Inflammatory macrophage treated with lipopolysaccharide for 1 hour (primary cell): ENCODE measurements at places on chromosomes 2 and 18.
A peak's percentile ranks its signal among the peaks of the same experiment; 100 is the strongest.

DNA sequence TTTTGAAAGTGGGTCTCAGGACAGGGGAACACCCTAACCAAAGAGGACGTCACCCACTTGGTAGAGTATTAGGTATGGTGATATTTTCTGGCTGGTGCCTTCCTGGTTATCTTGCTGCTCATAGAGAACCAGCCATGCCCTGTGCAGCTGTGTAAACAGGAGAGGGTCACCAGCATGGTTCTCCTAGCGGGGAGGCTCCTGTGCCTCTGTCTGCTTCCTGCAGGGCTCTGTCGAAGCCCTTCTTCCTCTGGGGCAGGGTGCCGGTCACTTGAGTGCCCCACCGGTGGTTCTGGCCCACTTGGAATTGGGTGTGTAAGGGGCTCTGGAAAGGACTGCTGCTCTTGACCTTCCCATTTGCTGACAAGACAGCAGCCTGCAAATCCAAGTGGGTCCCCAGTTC is 131.6 kb upstream of the MSH6 start:
- DNase-seq: no peak

- DNase-seq: no peak
Observed at GRCh38 chr18:60064271-60064670, 164.5 kb downstream of the PMAIP1 start.

DNA sequence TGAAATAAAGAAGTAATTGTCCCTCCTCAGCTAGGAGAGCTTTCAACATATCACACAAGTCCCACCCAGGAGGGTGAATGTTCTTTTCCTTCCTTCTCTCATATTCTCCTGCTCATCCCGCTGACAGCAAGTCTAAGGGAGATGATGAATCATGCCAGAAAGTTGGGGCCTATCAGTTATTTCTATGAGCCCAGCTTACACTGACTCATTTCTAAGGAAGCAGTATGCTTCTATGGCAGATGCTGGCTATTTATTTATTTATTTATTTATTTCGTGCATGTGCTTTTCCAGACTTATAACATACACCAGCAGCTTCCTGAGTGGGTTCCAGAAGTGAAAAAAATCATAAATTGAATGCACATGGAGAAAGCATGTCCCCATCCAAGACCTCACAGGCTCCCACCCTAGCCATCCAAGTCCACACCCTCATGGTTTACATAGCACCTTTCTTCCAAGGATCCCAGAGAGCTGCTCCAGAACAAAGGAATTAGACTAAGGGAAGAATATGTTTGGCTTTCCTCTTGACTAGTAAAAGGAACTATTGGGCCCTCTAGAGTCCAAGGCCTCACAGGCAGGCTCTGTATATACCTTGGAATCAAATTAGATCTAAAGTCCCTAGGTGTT is 1074.2 kb upstream of the ZEB2 start:
- peak; percentile 31 for DNase-seq

DNA sequence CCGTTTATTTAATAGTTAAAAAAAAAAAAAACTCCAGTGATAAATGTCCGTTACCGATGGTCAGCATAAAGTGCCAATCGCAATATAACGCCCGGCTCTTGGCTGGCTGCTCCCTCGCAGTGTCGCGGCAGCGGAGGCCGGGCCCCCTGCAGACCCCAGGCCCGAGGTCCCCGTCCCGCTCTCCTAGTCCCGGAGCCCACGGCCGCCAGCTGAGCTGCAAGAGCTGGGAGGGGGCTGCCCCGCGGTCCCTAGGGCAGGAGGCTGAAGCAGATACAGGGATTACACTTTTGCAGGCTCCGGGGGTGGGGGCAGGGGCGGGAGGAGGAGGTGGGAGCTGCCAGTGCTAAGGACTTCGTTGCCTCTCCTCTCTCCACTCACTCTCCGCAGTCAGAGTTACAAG is 6.9 kb downstream of the OSR1 start:
- no peak for DNase-seq

DNA sequence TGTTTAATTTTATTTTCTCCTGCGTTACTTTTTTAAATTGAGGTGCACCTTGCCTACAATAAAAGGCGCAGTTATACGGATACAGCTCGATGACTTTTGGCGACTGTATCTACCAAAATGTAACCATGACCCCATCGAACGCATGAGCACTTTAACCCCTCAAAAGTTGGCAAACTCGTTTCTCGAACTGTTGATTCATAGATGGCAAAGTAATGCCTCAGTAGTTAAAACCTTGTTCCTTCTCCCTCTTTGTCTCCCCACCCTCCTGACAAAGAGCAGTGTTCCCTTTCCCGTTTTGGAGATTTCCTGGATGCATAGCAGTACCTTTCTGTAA is 577 bp downstream of the MOGAT1 start:
- no peak for DNase-seq

DNA sequence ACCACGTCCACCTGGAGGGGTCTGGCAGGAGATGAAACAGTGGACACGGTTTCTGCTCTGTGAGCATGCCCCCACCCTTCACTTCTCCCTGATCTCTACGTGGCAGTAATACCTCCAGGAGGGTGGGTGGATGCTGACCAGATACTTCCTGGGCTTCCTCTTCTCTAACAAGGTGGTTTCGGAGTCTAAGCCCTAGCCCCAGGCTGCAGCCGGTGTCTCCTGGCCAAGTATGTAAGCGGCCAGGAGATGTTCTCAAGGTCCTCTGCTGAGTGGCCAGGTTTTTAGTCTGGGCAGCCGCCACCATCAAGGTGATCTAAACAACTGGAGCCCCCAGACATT is 101.8 kb upstream of the ASB18 start:
- DNase-seq: no peak

- no peak for DNase-seq
Observed at GRCh38 chr2:218853766-218854165, 5.8 kb upstream of the WNT6 start.

- DNase-seq: no peak
Observed at GRCh38 chr2:13135369-13135768, 418.6 kb downstream of the TRIB2 start.

GRCh38 chr18:62741584-62741983 is 26.2 kb downstream of the PHLPP1 start:
- DNase-seq: no peak

DNA sequence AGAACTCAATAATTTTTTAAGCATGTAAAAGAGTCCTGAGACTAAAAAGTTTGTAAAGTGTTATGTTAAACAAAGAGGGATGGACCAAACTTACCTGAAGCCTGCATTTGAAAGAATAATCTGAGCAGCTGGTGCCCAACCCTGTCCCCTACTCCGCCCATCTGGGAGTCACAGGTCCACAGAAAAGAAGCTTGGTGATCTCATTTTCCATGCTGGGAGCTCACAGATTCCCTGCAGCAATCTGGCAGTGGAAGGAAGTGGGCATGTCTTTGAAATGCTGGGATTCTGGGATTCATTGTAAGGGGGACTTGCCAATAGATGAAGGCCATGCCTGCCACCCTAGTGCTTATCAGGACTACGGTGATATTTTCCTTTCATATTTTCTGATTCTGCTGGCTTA is 17.9 kb downstream of the CDH2 start:
- DNase-seq: no peak

DNA sequence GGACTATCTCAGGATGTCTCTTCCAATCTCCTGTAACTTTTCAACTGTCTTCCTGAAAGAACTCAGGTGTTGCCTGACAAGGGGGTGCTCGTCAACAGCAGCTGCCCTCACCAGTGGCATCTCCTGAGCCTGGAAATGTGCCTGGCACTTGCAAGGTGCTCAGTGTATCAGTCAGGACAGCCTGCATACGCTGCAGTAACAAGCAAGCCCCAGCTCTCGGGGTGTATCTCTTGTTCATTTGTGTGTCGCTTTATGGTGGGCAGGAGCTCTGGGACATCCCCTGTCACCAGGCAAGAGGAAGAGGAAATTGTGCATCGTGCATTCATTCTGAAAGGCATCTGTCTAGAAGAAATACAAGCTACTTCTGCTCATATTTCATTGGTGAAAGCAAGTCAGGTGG is 263.1 kb downstream of the DCDC2C start:
- no peak for DNase-seq

DNA sequence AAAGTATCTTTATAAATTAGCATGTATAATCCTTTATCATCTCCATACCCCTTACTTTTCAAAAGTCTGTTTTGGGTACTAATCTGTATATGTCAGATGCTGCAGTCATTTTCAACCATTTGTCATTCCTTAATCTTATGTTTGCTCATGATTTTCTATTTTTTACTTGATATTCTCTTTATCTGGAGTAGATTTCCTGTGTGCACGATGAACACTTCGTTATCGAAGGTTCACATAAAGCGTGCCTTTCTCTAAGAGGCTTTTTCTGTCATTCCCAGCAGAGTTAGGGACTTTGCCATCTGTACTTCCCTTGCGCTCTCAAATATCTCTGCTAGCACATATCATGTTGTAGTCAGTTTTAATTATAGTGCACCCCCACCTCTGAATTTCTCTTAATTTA is 123.2 kb downstream of the BIRC6 start:
- DNase-seq: no peak

DNA sequence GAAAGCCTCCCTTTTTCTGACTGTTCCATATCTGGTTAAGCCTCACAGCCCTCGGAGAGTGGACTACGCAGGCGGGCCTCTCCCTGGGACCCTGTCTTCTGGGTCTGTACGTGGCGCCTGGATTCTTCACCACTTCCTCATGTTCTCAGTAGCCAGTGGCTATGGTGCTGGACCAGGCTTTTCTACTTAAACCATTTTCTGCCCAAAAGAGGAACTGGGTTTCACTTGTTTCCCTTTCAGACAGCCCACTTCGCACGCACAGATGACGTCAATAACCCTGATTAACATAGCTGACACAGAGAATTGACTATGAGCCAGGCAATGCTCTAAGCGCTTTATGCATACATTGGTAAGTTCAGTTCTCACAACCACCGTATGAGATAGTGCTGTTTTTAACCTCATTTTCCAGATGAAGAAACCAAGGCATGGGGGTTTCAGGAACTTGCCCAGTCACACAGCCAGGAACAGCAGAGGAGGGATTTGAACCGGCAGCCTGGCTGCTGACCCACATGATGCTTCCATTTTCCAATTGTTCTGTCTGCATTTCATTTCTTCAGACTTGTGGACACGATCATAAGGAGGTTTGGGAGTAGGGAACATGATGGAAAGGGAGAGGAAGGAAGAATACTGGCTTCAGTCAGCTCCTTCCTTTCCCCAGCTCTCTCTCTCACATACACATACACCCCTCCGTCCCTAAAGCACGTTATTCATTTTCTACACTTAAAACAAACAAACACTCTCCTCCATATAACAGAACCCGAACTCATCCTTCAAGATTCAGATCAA is 41.7 kb downstream of the MYOM1 start:
- DNase-seq: peak; percentile 97

GRCh38 chr18:24799720-24800119 is 339.3 kb downstream of the HRH4 start:
- no peak for DNase-seq

DNA sequence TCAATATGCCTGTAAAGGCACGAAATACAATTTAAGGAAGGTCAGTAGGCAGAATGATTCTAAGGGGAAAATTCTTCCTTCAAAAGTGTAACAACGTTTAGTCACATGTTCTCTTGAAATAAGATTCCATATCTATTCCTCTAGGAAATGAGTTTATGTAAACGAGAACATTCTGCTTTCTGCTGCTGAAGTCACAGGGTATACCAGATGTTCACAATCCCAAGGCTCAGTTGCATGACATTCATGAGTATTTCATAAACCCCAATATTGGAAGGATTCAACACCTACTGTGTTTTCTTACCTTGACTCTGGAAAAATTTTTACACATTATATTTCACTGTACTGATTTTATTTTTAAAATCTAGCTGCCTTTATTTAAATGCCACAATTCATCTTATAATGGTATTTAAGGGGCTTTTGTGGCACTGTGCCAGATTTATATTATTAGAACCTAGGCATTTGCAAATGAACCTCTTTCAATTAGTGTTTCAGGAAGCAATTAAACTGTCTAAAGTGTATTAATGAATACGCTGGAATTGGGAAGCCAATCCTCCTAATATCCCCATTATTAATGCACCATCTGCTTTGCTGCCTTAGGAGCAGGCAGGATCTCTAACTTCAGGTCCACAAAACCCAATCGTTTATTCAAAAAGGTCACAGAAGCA is 542.6 kb upstream of the KLHL29 start:
- no peak for DNase-seq

- no peak for DNase-seq
Observed at GRCh38 chr2:6082625-6083018, 390.4 kb downstream of the SOX11 start.

DNA sequence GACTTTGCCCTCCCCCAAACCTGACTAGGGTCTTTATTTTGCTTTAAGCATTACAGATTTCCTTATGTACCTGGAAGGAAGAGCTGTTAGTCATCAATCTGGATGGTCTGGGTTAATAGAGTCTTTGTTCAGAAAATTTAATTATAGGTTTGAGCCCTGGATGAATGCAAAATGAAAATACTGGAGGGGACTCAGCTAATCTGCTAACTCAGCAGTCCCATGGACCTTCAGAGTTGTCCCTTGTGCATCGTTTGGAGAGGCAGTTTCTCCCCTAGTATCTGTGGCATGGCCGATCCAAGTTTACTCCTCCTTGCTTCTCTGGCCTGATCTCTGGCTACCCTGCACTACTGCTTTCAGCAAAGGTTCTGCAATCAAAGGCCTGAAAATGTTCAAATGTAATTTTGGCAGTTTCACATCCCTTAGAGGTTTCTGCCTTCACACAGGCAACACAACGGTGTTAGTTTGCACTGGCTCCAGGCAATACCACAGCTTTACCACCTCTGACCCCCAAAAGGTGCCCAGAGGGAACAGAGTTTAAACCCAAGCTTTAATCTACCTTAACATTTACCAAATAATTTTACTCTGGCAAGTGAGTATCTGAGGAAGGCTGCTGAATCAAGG is 134.3 kb downstream of the THADA start:
- no peak for DNase-seq

DNA sequence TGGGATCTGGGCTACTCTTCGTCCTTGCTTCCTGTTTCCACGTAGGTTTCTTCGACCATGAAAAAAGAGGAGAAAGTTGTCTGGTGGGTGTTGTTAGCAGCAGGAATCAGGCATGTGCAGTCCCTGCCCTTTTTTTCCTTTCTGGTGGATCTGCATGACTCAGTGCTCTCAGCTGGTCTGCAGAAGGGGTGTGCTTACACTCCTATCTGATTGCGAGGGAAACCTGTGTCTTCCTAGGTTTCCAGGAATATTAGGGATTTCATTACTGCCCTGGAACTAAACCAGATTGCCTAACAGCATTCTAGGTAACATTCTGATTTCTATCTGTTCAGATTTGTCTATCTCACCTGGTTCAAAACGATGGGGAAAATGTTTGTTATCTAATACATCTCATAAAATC is 174.3 kb downstream of the CCDC102B start:
- no peak for DNase-seq

- DNase-seq: no peak
Observed at GRCh38 chr2:75140288-75140687, 59.0 kb downstream of the TACR1 start.

- peak; percentile 59 for DNase-seq
Observed at GRCh38 chr2:24239553-24239952, 64.7 kb downstream of the FAM228A start.
